Activated CD4-positive, alpha-beta T cell treated with anti-CD3 and anti-CD28 coated beads for 36 hours (primary cell): ENCODE measurements at places on chromosomes 16 and 17. TPM values are rescaled to one million over a fixed set of nuclear protein-coding genes. Genes with fewer than 3 reads are reported as not detected.
A peak's percentile ranks its signal among the peaks of the same experiment; 100 is the strongest.

GRCh38 chr17:48678141-48678971 is 44.0 kb downstream of the PRAC1 start:
- H3K27me3 ChIP-seq = peaks cover 34% of the 10 kb centered on the region
- H3K27ac ChIP-seq = no peak overlapping the region
- DNase-seq = peak; percentile 84

GRCh38 chr16:58733248-58733670 is 857 bp downstream of the GOT2 start:
- H3K27me3 ChIP-seq = no peaks in the 10 kb centered on the region
- peaks cover 43% of the 10 kb centered on the region for H3K4me1 ChIP-seq
- H3K36me3 ChIP-seq = peaks cover 22% of the 10 kb centered on the region

GRCh38 chr16:12059216-12059769 is 82.8 kb downstream of the SNX29 start:
- no peaks in the 10 kb centered on the region for H3K36me3 ChIP-seq
- H3K4me1 ChIP-seq = peaks cover 18% of the 10 kb centered on the region
- no peak for DNase-seq
- no peak overlapping the region for H3K4me3 ChIP-seq

IFI35 gene
- total RNA-seq = 68.1 TPM

DNA sequence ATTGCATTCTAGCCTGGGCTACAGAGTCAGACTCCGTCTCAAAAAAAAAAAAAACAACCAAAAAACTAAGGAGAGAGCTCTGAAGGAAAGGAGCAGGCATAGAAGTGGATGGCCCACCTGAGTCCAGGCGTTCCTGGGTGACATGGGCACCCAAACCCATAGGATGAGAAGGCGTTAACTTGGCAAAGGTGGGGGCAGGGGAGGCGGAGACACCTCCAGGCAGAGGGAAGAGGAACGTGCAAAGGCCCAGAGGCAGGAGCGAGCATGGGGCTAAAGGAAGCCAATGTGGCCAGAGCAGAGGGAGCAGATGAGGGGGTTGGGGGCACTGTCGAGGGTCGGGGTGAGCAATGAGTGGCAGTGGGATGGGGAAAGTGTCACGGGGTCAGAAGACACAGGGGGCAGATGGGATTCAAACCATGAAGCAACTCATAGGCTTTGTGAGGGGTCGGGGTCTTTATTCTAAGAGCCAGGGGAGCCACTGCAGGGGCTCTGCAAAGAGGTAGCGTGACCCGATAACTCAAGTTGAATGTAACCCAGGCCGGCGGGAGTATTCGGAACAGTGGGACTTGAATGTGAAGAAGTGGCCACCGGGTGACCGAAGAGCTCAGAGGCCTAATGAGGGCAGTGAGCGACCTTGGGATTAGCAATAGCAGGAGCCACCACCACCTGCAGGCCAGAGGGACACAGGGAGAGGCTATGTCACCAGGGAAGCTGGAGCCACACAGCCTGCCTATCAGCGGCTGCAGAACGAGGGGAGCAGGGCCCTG is 11.8 kb downstream of the TTYH2 start:
- H3K36me3 ChIP-seq = peaks cover 2% of the 10 kb centered on the region
- H3K27ac ChIP-seq = no peak overlapping the region
- no peak overlapping the region for H3K4me3 ChIP-seq
- H3K4me1 ChIP-seq = no peaks in the 10 kb centered on the region
- no peak for DNase-seq
- no peaks in the 10 kb centered on the region for H3K27me3 ChIP-seq

GRCh38 chr16:450785-451512 is 25.5 kb downstream of the RAB11FIP3 start:
- H3K4me3 ChIP-seq = no peak overlapping the region
- no peaks in the 10 kb centered on the region for H3K36me3 ChIP-seq
- peaks cover 5% of the 10 kb centered on the region for H3K4me1 ChIP-seq
- no peak overlapping the region for H3K27ac ChIP-seq
- H3K27me3 ChIP-seq = no peaks in the 10 kb centered on the region

DNA sequence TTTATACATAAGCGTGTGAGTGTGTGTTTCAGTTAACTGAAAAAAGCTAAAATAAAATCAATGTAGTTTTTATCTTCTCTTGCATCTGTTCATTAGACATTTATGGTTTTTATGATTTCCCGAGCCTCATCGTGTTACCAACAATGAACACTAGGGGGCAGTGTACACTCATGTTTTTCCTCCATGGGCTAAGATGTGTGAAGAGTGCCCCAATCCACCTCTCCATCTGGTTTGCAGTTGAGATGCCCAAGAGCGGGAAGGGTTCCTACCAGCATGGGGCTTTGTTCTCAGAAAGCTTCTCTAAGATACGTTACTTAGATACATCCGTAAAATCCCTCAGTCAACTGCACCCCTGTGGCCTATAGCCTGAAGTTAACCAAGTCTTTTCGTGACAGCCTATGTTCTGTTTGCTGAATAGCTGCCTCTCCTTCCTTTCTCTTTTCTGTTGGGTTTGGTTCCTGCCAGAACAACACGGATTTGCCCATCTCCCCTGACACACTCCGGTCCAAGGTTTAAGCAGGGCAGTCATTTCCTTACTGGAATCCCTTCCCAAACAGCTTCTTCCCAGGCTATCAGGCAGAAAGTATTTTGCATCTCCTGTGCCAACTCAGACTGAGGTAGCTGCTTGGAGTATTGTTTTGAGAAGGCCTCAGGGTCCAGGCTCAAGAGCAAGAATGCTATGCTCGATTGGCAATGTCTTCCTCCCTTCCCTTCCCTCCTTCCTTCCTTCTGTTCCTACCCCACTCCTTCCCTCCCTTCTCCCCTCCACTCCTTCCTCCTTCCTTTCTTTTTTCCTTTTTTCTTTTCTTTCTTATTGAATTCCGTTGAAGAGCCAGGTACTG is 12.9 kb upstream of the ELAC2 start:
- H3K4me1 ChIP-seq = peaks cover 7% of the 10 kb centered on the region
- H3K27ac ChIP-seq = no peak overlapping the region
- no peaks in the 10 kb centered on the region for H3K36me3 ChIP-seq
- peaks cover 9% of the 10 kb centered on the region for H3K27me3 ChIP-seq
- H3K4me3 ChIP-seq = no peak overlapping the region

DNA sequence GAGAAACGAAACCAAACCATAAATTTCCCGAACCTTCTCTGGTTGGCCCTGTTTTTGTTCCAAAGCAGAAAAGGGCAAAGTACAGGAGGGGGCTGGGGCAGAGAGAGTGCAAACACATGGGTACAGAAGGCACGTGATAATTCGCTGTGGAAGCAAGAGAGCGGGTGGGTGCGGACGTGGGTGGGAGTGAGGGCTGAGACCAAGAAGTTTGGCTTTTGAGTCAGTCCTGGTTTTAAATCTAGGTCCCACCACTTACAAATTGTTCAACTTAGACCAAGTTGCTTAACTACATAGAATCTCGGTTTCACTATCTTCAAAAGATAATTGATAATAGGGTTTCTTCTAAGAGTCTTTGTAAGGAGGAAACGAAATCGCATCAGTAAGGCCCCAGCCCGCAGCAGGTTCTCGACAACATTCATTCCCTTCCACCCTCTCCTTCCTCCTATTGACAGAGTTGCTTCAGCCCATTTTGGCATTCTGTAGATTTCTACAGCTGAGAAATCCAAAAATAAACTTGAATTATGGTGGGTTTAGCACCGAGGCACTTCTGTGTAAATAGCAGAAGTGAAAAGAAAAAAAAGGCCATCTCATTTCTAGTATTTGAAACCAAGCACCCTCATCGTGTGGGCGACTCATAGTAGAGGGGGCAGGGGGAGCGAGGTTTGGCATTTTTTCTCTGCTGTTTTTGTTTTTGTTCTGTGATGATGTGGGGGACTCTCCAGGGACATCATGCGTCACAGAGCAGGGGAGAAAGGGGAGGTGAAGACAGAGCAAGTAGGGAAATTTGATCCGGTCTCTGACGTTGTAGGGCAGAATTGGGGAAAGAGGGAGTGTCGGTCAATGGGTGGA is 33.6 kb upstream of the CCR7 start:
- H3K27me3 ChIP-seq = no peaks in the 10 kb centered on the region
- DNase-seq = peak; percentile 93
- peak overlapping the region; percentile 65 for H3K4me3 ChIP-seq
- peak overlapping the region; percentile 97 for H3K27ac ChIP-seq
- peaks cover 21% of the 10 kb centered on the region for H3K36me3 ChIP-seq
- peaks cover 97% of the 10 kb centered on the region for H3K4me1 ChIP-seq

CES4A gene
- 15.7 TPM for total RNA-seq

SLC6A2 gene
- not detected for total RNA-seq

GRCh38 chr17:33091271-33091670 is 99.6 kb downstream of the SPACA3 start:
- H3K4me1 ChIP-seq = no peaks in the 10 kb centered on the region
- no peaks in the 10 kb centered on the region for H3K36me3 ChIP-seq
- H3K27me3 ChIP-seq = peaks cover 18% of the 10 kb centered on the region
- no peak overlapping the region for H3K4me3 ChIP-seq
- no peak for DNase-seq

DNA sequence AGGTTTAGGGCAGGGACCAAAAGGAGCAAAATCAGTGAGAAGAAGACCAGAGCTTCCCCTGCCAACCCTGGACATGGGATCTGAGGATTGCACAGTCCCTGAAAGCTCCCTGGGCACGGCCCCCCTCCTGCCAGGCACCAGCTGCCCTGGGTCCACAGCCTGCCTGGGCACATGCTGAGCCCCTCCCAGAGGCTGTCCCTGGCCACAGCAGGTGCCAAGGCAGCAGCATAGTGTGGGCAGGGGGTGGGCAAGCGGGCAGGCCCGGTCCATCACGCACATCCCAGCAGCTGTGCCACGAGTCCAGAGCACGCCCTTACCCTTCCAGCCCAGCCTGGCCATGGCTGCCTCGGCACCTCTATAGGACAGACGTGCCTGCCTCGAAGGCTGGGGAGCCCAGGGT is 12.7 kb downstream of the SCN4A start:
- no peak overlapping the region for H3K27ac ChIP-seq
- no peaks in the 10 kb centered on the region for H3K27me3 ChIP-seq
- H3K4me1 ChIP-seq = peaks cover 10% of the 10 kb centered on the region
- H3K36me3 ChIP-seq = no peaks in the 10 kb centered on the region
- no peak overlapping the region for H3K4me3 ChIP-seq
- no peak for DNase-seq

TM4SF5 gene
- not detected for total RNA-seq

- peaks cover 36% of the 10 kb centered on the region for H3K4me1 ChIP-seq
- H3K27ac ChIP-seq = no peak overlapping the region
- peak overlapping the region; percentile 62 for H3K4me3 ChIP-seq
- no peaks in the 10 kb centered on the region for H3K36me3 ChIP-seq
- peaks cover 33% of the 10 kb centered on the region for H3K27me3 ChIP-seq
Observed at GRCh38 chr16:3170440-3171180, 17.4 kb upstream of the OR1F1 start.

ANKFN1 gene
- total RNA-seq = not detected

SLC35G6 gene
- total RNA-seq = not detected

DNA sequence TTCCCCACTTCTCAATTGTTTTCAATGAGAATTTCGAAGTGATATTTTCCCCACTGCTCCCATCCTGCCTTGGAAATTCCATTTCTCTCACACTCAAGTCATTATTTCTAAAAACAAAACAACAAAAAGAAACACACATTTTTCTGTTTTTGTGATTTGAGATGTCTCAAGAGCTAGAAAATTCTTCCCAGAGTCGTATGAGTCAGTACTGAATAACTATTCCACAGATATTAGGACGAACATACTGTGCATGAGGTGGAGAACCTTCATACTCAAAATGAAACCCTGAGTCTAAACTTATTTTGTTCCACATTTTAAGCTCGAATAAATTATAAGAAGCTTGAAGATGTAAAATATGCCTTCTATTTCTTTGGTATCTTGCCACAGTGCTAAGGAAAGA is 204.6 kb downstream of the SLC39A11 start:
- no peaks in the 10 kb centered on the region for H3K27me3 ChIP-seq
- no peak overlapping the region for H3K4me3 ChIP-seq
- peaks cover 33% of the 10 kb centered on the region for H3K36me3 ChIP-seq
- H3K27ac ChIP-seq = peak overlapping the region; percentile 21
- no peak for DNase-seq

- no peak overlapping the region for H3K27ac ChIP-seq
- peaks cover 19% of the 10 kb centered on the region for H3K27me3 ChIP-seq
- no peak for DNase-seq
Observed at GRCh38 chr16:57859331-57859730, 57.0 kb upstream of the KIFC3 start.

DNA sequence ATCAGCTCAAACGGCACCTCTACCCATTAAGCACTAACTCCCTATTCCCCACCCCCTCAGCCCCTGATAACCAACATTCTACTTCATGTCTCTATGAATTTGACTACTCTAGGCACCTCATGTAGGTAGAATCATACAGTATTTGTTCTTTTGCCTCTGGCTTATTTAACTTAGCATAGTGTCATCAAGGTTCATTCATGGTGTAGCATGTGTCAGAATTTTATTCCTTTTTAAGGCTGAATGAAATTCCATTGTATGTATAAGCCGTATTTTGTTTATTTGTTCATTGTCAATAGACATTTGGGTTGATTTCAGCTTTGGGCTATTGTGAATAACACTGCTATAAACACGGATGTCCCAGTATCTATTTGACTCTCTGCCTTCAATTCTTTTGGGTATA is 794.9 kb upstream of the SOX9 start:
- H3K27me3 ChIP-seq = peaks cover 2% of the 10 kb centered on the region
- no peak overlapping the region for H3K27ac ChIP-seq
- no peaks in the 10 kb centered on the region for H3K4me1 ChIP-seq
- no peak for DNase-seq
